A549 treated with DMSO at 1 μM for 4 hours (cell line): ENCODE measurements at places on chromosomes 12 and 14. TPM values are rescaled to one million over a fixed set of nuclear protein-coding genes. Genes with fewer than 3 reads are reported as not detected.

FAM186B gene
- 0.08 to 0.16 TPM (median 0.12 TPM) in 5 replicates for total RNA-seq

PTPRB gene
- 0.56 to 1.0 TPM (median 0.87 TPM) in 5 replicates for total RNA-seq

ABCD2 gene
- total RNA-seq, result not detected in 5 replicates

DACT1 gene
- 0.55 to 1.2 TPM (median 0.77 TPM) in 5 replicates for total RNA-seq

MFAP5 gene
- 0.07 to 0.86 TPM (median 0.16 TPM) in 4 of 5 replicates, not detected in the other for total RNA-seq
